ENCODE measurements at places on chromosomes 2 and 18.

- DNase-seq = no peak
Observed at GRCh38 chr2:46034535-46034934, 262.7 kb upstream of the EPAS1 start.

- no peak for DNase-seq
Observed at GRCh38 chr18:68965817-68966216, 167.9 kb downstream of the CCDC102B start.

- DNase-seq = no peak
Observed at GRCh38 chr18:48326901-48327675, 82.1 kb downstream of the ZBTB7C start.

GRCh38 chr2:121319941-121320340 is 34.9 kb upstream of the TFCP2L1 start:
- no peak for DNase-seq

GRCh38 chr2:99662761-99663341 is 173.0 kb upstream of the REV1 start:
- no peak for DNase-seq

GRCh38 chr2:240775905-240776304 is 44.1 kb downstream of the KIF1A start:
- no peak for DNase-seq

Data from MM.1S (cell line).